ENCODE measurements at places on chromosomes 1 and 21.

- DNase-seq, result no peak
Measured at GRCh38 chr1:15051882-15052528, 101.5 kb upstream of the TMEM51 start.

- DNase-seq, result no peak
Measured at GRCh38 chr1:38213646-38214434, 167.2 kb upstream of the POU3F1 start.

GRCh38 chr1:197184190-197184589 lies 37.7 kb upstream of the ASPM start:
- DNase-seq, result no peak

DNA sequence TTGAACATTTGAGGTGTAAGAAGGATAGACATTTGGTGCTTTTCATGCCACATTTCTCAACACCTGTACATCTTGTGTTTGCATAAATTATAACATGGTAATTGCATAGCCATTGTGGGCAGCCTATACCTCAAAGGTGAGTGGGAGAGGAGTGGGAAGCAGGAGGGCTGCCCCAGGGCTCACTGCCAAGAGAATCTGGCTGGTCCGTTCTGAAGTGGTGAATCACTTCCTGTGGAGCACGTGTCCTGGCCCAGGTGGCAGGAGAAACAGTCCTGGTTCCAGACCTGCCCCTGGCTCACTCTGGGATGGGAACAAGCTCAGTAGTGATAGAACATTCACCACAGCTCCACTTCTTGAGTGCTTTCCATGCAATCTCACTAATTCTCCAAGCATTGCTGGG lies 11.6 kb upstream of the OLFML2B start:
- no peak for DNase-seq

GRCh38 chr1:215569986-215570824 lies 3.1 kb downstream of the KCTD3 start:
- no peak for DNase-seq

DNA sequence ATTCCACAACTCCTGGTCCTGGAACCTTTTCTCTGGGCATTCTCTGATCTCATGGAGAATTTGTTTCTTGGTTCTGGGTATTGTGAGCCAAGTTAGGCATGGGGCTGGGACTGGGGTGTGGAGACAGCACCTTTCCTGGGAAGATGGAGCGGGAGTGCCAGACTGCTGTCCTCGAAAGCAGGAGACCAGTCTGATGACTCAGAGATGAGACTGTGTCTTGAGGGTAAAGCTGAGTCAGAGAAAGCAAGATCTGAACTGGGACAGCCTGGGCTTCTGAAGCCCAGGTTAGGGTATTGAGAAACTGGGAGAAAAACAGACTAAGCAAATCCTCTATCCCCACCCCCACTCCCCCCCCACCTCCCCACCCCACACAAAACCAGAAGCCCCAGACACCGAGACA lies 2.2 kb upstream of the KANK4 start:
- no peak for DNase-seq

All from CD4-positive, alpha-beta T cell treated with Interleukin-6 for 4 hours (primary cell).